ENCODE measurements at places on chromosomes 5 and 9.

- no peak for DNase-seq
Measured at GRCh38 chr9:2085716-2086115, 70.6 kb downstream of the SMARCA2 start.

DNA sequence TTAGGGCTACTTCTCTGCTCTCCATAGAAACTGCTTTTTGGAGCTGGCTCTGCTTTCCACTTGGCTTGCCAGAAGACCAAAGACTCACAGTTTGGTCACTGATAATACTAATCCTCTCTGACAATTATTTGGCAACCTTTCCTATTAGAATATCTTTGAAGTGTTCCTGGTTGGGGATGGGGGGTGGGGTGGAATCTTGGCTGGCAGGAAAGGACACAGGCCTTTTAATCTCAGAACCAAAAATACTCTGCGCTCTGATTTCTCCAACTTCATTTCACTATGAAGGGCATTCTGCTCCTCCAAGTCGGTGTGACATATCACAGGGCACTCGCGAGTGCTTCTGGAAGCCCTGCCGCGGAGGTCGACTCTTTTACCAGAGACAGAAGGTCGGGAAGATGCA, 1329.0 kb upstream of the WWC1 start:
- no peak for DNase-seq

DNA sequence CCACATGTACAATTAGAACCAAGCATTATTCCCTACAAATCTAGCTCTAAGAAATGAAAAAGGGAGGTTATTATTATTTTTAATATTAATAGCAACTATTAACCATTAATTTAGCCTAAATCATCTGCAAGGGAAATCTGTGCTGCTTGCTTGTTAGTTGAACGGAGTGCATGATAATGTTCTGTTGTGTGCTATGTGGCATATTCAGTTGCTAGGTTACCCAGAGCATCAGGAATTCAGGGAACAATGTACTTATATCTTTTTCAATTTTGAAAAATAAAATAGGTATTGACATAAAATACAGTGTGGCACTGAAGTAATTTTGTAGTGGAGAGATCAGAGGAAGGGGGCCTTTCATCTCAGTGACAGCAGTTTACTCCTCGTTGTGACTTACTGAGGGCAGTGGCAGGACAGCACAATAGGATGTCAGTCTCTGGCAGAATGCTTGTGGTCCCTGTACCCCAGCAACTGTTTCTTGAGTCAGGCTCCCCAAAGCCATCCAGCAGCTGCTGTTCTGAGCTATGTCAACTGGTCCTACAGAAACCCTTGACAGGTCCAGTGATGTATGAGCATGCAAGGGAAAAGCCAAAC, 173.6 kb downstream of the TMEM161B start:
- no peak for DNase-seq

DNA sequence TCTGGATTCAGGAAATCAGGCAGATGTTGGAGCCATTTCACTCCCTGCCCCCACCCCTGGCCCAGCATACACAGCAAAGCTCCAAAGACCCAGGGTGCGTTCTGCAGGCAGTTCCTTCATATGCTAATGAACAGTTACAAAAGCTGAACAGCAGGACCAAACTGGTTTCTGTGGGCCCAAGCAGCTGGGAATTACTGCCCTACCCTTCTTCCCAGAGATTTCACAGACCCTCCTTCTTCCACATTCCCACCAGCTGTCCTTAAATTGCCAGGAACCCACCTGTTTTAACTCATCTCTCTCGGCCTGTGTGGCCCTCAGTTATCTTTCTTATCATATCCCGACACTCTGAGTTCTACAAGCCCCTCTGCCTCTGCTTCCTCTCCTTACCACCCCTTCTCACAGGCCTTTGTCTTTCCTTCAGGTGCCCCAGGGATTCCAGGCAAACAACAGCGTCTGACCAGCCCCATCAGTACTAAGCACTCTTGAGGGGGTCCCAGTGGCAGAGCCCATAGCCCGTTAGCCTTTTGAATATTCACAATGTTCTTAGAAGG, 10.6 kb upstream of the F2RL1 start:
- no peak for DNase-seq

DNA sequence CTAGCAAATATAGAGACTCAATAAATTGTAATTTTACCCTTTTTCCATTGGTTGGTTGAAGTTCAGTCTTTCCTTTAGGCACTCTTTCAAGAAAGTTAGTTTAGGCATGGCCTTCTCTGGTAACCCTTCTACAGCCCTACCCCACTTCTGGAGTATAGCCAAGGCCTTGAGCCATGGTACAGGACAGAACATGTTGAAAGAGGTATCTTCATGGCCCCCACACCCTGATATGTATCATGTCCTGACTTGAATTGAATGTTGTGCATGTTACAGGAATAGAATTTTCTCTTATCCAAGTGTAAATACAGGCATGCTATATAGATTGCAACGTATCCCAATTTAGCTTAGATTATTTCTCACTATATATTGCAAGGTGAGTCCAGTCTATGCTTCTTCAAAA, 175.6 kb downstream of the CD180 start:
- no peak for DNase-seq
